Omental fat pad (tissue), 4 donors: ENCODE measurements at places on chromosomes 2 and 18. TPM values are rescaled to one million over a fixed set of nuclear protein-coding genes. Genes with fewer than 3 reads are reported as not detected.

HOXD8 gene
- total RNA-seq: 24.6 TPM

RGPD3 gene
- 0.50 TPM for total RNA-seq

GRCh38 chr2:104944495-104944894 lies 90.6 kb downstream of the POU3F3 start:
- DNase-seq: no peak

DNA sequence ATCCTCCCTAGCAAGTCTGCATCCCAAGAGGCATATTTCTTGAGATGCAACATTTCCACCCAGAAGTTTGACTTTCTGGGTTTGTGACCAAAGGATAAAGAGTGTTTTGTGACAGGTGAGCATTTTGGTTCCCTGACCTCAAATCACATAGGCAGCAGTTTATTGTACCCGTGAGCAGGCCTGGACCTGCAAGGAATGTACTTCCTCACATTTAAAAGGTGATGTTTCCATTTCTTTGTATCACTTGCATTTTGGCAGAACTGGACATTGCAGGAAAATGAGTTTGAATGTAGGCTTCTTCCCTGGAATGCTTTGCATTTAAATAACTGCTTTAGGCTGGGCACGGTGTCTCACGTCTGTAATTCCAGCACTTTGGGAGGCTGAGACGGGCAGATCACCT lies 160.7 kb downstream of the ALPK2 start:
- no peak for DNase-seq

DNA sequence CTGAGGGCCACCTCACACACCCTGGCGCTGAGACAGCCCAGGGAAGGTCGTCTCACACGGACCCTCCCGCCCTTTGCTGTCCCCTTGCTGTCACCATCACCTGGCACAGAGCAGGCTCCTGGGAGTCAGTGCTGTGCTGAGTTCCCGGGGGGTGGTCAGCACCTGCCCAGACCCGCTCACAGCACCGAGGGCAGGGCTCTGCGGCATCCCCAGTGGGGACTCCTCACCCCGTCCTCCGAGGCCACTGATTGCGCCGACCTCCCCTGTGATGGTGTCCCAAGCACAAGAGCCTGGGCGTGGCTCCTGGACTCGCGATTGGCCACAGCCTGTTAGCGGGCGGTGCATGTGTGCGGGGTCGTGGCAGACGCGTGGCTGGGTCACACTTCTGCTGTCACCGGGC lies 65.9 kb downstream of the NFATC1 start:
- DNase-seq: no peak

LYPD6 gene
- 1.2 TPM for total RNA-seq

- no peak for DNase-seq
Measured at GRCh38 chr2:218961651-218962570, 2.4 kb downstream of the CDK5R2 start.

EML6 gene
- 9.0 TPM for total RNA-seq

SCYGR4 gene
- total RNA-seq: not detected

- no peak for DNase-seq
Measured at GRCh38 chr2:191322828-191323506, 77.8 kb downstream of the MYO1B start.

ZNF892 gene
- total RNA-seq: 3.0 TPM

DNA sequence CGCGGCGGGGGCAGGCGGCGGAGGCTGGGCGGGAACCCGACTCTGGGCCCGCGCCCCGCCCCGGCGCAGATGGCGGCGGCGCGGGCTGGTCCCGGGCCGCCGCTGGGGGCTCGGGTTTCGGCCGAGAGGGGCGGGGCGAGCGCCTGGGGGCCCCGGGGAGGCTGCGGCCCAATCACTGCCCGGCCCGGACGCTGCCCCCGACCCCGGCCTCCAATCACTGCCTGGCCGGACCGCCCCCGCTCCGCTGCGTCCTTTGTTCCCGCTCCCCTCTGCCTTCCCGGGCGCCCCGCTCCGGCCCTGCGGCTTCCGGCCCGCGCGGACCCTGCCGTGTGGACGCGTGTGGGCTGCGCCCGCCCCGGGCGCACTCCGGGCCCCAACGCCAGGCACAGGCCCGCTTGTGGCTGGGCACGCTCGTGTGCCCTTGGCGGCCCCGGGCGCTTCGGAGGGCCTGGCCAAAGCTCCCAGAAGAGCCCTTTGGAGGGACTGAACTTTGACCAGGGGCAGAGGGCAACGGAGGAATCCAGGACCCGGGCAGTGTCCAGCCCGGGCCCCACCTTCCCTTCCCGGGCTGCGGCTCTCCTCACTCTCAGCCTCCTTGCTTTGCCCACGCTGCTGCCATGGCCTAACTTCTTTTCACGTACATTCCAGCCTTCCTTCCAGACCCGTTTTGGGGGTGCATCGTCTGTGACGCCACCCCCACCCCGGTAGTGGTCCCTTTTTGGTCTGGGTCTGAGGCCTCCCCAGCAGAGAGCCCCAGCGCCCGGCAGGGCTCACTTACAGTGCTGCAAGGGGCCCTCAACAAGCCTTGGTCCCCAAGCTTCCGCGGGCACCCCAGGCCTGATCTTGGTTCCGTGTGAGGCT lies 27.1 kb upstream of the PTMA start:
- peak; percentile 49 for DNase-seq

SPP2 gene
- not detected for total RNA-seq

- DNase-seq: no peak
Measured at GRCh38 chr18:58848685-58849084, 16.0 kb upstream of the ZNF532 start.

- DNase-seq: no peak
Measured at GRCh38 chr2:46683541-46683940, 204.2 kb downstream of the TMEM247 start.

IL1RN gene
- 114 TPM for total RNA-seq

SERPINB7 gene
- total RNA-seq: 0.36 TPM

RFX8 gene
- 3.9 TPM for total RNA-seq

- DNase-seq: no peak
Measured at GRCh38 chr2:237466211-237466610, 20.8 kb upstream of the MLPH start.

DNA sequence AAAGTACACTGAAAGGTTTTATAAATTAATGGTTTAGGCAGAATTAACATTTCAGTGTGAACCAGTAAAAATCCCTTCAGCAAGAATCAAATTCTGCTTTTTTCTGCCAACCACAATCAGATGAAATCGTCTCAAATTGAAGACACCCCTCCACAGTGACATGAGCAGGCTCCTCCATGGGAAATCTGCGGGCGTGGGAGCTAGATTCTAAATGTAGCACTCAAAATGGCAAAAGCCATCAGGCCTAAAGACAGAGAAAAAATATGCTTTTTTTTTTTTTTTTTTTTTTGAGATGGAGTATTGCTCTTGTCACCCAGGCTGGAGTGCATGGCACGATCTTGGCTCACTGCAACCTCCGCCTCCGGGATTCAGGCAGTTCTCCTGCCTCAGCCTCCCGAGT lies 55.8 kb upstream of the MRPS9 start:
- DNase-seq: no peak
